ENCODE measurements at places on chromosomes 2 and 18.

GRCh38 chr2:84906108-84906899 lies 848 bp downstream of the TMSB10 start:
- DNase-seq, result no peak

GRCh38 chr2:17578466-17578928 lies 38.0 kb downstream of the VSNL1 start:
- no peak for DNase-seq

GRCh38 chr2:127051116-127052056 lies 55.6 kb downstream of the BIN1 start:
- no peak for DNase-seq

DNA sequence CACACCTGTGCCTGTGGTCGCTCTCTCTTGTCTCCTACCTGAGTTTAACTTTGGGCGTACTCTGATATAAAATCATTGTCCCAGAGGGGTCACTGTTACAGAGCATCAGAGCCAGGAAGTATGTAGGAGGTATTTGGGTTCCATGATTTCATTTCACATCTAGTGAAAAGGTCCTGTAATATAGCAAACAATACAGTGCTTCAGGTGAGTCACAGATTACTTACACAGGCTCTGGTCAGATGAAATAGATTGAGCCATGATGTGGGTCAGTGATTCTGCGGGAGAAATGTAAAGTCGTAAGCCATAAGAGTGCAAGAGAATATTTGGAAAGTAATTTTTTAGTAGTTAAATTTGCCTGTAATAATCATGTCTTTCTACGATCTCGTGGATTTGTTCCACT lies 70.2 kb downstream of the SOCS6 start:
- DNase-seq, result no peak

DNA sequence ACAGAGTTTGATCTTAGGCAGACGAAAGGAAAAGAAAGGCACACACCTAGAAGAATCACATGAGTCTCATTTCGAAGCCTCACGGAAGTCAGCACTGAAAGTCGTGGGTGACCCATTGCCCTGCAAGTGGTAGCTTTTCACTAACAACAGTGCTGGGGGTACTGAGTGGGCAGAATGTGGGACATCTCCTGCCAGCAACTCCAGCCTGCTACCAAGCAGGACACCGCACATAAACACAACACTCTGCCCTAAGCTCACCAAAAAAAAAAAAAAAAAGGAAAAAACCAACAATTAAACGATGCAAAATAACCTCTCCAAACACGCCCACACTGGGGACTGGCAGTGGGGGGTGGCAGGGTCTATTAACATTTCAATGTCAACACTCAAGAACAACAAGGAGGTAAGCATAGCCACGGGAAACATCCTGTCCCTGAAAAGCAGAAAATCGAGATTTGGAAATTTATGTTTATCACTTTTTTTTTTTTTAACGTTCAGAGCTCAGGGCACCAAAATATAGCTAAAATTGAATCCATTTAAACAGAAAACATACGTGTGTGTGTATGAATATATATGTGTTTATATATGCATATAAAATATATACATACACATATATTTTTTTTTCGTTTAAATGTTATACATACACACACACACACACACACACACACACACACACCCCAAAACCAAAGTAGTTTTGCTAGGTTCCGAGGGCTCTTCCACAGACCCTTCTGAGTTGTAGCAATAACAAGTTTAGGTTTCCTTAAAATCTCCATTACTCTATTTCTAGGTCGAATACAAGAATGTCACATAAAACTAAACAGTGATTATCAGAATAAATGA lies 2.2 kb downstream of the INO80D start:
- DNase-seq, result no peak

DNA sequence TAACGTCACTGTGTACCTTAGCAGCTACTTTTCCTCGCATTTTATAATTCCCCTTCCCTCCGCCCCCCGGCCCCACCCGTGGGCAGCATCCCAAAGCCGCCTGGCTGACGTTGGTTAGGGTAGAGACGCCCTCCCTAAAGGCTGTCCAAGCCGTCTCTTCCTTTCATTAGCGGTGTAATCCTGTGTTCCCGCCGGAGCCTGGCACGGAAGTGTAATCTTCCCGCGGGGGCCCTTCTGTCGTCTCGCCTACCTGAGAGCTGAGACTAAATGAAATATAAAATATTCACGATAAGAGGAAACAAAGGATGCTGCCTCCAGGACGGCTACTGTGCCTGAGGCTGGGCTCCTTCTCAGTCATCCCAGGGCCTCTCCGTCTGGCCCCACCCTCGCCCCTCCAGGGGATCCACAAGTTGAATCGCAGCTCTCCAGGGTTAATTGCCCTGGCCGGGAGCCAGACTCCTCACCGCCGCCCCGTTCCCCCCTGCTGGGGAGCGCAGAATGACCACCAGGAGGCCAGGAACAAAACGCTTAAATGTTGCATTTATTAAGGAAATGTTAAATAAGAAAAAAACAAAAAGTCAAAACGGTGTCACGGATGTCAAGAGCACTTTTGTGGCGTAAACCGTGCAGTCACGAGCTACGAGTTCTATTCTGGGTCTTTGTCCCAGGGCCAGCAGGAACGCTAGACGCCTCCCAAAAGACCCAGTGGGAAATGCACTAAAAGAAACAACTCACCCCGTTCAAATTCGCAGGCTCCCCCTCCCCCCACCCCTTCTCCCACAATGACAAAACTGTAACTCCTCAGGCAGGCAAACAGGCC lies 1.5 kb downstream of the RPRM start:
- DNase-seq, result peak; percentile 53

DNA sequence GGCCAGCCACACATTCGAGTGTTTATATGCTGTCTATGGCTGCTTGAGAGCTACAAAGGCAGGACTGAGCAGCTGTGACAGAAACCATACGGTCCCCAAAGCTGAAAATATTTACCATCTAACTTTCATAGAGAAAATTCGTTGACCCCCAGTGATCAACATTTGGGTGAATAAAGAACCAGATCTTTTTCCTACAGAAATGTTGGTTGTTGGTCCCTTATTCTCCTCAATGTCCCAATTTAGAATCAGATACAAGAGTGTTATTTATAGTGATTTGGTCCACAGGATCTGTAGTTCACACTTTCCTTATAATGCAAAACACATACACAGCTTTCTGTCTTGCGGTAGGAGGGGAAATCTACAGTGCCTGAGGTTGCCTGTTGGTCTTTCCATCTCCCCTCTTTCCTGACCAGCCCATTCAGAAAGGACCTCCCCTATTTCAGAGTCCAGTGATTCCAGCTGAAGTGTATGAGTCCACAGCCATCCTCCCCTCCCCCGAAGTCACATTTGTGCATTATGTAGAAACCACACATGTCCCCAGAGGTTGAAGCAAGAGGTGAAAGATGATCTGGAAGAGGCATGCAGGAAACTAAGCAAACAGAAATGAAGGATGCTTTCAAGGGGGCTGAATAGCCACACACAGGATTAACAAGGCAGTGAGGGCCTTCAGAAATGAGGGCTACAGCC lies 61.9 kb downstream of the SPRED2 start:
- DNase-seq, result no peak

- no peak for DNase-seq
These were observed at the start of gene SCYGR6 for GRCh38 chr2:227724394-227725039. TSS of gene SCYGR6 (minus strand) at chr2:227724757. CDS start at chr2:227724757, 0 bp downstream.

- no peak for DNase-seq
These were observed 151.8 kb downstream of the ST6GAL2 start for GRCh38 chr2:106734165-106734564.

GRCh38 chr2:4942441-4942840 lies 749.7 kb upstream of the SOX11 start:
- DNase-seq, result no peak

DNA sequence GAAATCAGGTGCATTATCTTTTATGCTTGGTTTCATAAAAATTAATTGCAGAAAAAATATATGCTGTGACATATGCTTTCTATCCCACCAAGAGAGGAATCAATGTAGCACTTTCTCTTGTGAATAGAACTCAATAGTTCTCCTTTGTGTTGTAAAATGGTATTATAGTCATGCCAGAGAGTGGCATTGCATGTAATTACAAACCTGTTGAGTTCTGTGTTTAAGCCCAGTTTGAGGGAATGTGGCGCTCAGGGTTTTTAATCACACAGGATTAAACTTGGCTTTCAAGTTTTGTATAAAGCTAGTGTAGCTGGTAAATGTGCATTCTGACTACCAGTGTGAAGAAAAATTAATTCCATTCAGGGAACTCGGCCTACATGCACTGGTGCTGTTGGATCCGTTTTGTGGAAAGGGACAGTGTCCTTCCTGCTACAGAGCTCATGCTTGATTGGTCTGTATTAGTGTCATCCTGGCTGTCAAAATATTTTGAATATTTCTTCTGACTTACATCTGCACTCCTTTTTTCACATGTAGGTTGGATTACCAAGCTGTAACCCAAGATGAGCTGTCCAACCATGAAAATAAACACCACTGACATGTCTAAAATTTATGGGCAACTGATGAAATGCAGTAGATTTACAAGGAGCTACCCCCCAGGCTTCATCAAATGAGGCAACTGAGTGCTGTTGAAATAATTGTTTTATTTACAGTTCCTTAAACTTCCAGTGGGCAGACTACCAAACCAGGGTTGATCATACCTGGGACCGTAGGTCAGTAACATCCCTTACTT lies 80.3 kb downstream of the SLC4A3 start:
- no peak for DNase-seq

GRCh38 chr2:3242747-3243369 lies 134.8 kb downstream of the EIPR1 start:
- DNase-seq, result no peak

DNA sequence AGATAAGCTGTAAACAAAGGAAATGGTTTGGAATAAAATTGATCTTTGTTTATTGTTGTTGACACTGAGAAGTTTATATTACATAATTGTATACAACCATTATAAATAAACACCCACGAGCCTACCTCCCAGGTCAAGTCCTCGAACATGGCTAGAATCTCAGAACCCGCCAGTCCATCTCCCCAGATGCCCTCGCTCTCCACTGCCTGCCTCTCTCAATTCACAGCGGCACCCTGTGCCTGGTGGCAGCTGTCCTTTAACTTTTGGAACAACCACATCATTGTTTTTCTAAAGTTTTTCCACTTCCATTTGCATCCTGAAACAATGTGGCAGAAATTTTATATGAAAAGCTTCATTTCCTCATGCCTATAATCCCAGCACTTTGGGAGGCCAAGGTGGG lies 52.2 kb upstream of the OTOS start:
- DNase-seq, result no peak

GRCh38 chr2:227796045-227796711 lies 17.5 kb upstream of the CCL20 start:
- no peak for DNase-seq

DNA sequence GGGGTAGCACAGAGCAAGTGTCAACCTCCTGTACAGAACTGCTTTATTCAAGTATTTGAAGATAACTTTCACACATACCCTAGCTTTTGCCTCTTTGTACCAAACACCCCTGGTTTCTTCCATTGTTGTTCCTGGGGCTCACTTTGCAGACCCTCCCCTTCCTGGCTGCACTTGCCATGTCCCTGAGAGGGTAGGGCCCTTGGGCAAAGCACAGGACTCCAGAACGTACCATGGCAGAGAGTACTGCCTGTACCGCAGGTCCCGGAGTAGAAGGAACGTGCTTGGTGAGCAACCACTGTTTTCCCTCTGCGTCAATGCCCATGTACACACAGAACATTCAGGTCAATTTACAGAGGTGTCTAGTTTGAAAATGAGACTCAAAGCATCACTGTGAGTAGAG lies 290.4 kb downstream of the EN1 start:
- DNase-seq, result no peak

- no peak for DNase-seq
These were observed 106.7 kb downstream of the MYO1B start for GRCh38 chr2:191351921-191352320.

- DNase-seq, result no peak
These were observed 9.9 kb downstream of the TMBIM1 start for GRCh38 chr2:218282173-218282991.

- no peak for DNase-seq
These were observed 329.0 kb upstream of the LRATD1 start for GRCh38 chr2:14303366-14304115.

DNA sequence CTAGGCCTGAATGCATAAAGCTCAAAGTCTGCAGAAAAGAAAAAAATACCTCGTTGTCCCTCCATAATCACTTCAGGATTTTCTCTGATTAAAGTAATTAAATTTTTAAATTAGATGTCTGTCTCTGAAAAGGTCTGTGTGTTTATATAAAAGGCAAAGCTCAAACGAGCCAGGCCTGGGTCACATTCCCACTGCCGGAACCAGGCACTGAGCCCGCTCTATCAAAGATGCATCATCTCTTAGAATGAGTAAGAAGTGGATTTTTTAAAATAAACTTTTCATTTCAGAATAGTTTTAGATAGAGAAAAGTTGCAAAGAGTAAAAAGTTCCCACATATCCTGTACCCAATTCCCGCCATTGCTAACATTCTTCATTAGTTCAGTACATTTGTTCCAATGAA lies 202.1 kb upstream of the KYNU start:
- DNase-seq, result no peak

DNA sequence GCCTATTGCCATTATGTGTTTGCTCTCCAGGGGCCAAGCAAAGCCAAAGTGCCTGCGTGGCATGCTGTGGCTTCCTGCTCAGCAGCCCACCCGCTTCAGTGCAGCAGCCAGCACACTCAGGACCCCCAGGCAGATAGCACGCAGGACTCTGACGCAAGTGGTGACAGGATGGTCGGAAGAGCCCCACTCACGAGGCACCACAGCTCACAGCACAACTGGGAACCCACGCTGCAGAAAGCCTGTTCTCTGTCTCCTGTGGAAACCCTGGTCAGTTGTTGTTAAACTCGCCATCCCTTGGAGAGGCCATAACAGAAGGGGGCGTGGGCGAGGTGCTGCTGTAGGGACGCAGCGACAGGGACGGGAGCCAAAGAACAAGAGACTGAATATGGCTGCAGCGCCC lies 76.4 kb downstream of the HDAC4 start:
- DNase-seq, result no peak

GRCh38 chr2:230412371-230412711 lies 3.7 kb upstream of the SP100 start:
- no peak for DNase-seq

DNA sequence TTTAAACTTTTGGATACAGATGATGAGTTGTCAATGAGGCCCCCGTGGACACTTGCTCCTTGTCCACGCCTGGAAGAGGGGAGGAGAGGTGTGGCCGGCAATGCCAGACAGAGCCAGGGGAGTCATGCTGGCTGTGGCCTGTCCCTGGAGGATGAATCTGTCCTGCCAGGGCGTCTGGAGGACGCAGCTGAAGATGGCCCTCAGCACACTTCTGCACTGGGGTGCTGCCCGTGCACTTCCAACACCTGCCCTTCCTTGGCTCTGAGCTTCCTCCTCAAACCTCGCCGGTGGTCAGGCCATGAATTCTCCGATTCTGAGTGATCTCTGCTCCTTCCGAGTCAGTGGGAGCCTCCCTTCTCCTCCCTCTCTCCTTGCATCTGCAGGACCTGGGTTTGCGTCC lies 56.4 kb downstream of the KCNF1 start:
- DNase-seq, result no peak

DNA sequence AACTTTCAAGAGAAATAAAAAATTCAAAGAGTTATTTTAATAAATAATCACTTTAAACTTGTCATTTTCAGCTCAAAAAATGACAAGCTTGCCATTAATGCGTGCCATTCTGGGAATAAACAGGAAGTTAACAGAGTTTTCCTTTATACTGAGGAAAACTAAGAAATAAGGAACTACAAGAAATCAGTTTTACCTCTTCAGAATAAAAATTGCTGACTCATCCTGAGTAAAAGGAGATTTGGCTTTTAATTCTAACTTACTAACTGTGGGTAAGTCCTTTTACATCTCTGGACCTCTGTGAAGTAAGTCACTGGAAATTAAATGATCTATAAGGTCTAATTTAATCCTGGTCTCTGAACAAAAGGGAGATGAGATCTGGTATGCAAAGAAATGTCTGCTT lies 16.1 kb downstream of the CEBPZ start:
- DNase-seq, result no peak

GRCh38 chr2:174058026-174058425 lies 92.9 kb upstream of the SP3 start:
- no peak for DNase-seq

Data from T1000 (cell line).